ENCODE measurements at places on chromosomes 13 and 19.

DNA sequence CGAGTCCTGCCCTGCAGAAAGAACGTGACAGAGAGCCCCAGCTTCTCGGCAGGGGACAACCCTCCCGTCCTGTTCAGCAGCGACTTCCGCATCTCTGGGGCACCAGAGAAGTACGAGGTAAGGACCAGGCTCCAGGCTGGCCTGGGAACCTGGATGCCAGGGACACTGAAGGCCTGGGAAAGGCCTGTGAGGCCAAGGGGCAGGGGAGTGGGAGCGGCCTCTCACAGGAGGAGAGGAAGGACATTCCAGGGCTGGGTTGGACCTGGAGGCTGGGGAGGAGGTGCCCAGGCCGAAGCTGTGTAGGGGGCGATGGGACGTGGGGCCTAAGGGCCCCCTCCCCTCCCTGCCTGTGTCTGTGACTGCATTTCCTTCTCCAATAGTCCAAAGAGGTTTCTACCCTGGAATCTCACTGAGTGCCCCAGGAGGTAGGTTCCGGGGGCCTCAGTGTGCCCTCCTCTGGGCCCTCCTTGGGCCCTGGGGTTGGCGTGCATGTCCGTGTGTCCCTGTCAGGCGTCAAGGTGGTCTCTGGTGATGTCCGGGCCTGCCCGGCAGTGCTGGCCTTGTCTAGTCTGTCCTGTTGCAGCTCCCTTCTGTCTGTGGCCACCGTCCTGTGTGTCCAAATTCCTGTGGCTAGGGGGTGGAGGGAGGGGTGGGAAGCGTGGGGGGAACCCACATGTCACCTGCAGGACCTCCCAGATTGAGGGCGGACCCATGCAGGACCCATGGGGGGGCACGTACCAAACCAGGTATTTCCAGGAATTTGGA, 16.9 kb upstream of the CD22 start:
- DNase-seq, result no peak

DNA sequence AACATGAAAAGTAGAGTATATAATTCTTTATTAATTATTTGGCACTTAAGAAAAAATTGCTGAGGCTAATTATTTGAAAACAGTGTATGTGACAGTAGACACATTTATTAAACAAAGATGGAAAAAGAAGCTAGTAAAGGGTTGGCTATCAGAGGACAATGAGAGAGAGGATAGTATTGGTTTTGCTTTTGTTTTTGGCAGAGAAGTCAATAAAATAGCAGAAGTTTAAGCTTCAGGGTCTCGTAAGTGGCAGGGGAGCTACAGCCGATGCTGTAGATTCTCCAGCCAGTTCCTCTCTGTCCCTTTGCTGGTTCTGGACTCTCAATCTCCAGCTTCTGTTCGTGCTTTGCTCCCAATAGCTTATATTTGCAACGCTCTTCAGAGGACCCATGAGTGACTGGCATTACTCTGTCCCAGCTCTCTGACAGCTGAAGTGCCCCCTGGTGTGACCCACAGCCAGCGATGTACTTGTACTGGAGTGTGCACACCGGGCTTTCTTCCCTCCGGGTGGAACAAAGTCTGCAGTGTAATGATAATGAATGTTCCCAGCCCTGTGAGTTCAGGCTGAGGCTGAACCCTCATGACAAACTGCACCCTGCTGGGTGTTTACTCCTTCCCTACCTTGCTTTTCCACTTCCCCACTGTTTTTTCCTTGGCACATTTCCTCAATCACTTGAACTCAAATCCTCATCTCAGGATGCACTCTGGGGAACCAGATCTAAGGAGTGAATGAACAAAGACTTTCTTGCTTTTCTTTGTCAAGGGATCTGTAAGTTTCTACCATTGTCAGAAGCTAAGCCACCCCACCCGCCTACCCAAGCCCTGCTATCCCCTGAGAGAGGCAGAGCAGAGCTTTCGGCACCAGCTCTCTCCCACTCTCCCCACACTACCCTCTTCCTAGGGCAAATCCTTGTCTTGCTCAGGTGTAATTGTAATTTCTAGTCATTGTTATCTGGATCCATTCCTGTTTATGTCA, 254.8 kb downstream of the LHFPL6 start:
- DNase-seq, result no peak

GRCh38 chr13:30103161-30103840, 204.1 kb downstream of the KATNAL1 start:
- DNase-seq, result no peak

DNA sequence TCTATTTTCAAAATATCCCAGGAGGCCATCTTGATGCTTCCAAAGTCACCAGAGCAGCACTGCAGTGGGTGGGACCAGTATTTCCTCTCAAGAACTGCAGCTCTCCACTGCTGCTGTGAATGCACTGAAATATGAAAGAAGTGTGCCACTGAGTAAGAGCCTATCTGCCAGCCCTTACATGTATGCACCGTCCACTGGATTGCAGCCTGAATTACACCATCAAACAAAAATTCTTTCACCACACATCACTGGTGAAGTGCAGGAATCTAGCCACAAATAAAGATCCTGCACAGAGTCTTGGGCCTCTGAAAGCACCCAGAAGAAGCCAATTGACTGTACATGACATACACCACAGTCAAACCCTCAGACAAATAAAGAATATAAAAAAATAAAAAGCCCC, 249.0 kb downstream of the LHFPL6 start:
- no peak for DNase-seq

- DNase-seq, result no peak
These were observed 72.6 kb downstream of the DNAJC3 start for GRCh38 chr13:95749545-95749944.

DNA sequence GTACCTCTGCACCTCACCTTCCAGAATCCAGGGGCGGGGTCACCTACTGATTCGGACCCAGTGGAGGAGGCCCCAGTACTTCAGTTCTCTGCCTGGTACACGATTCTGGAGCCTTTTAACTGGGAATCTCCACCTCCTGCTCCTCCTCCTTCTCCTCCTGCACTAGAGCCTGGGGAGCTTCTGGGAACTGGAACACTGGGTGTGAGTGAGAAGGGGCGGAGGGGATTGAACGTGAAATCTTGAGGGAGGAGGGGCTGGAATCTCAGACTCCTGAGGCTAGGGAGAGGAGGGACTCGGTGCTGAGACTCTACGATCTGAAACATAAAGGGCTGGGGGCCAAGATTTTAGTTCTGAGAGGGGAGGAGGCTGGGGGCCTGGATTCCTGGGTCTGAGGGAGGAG, at the start of gene KLK8:
Gene KLK8, minus strand, starts transcription at position 90 of the 400 bp plus-strand sequence. CDS start 437 bp downstream, outside the sequence.
- no peak for DNase-seq

- DNase-seq, result no peak
These were observed 12.8 kb downstream of the LILRA1 start for GRCh38 chr19:54606230-54606629.

- DNase-seq, result no peak
These were observed 277.9 kb downstream of the RBM26 start for GRCh38 chr13:79128158-79128557.

DNA sequence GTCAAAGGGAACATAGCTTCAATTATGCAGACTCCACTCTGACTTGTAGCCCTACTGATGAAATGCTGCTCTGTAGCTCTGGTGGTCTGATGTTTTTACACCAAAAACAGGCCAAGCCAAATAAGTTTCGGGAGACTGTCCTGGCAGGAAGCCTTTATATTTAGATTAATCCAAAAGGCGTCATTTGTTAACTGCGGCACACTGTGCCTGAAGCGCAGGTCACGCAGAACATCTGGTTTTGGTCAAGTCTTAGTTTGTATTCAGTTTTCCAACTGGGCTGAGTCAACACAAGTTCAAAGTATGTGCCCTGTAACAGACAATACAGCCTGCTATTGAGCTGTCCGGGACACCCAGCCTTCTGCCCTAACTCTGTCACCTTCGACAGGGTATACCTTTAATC, 154.6 kb upstream of the IPO5 start:
- DNase-seq, result no peak

DNA sequence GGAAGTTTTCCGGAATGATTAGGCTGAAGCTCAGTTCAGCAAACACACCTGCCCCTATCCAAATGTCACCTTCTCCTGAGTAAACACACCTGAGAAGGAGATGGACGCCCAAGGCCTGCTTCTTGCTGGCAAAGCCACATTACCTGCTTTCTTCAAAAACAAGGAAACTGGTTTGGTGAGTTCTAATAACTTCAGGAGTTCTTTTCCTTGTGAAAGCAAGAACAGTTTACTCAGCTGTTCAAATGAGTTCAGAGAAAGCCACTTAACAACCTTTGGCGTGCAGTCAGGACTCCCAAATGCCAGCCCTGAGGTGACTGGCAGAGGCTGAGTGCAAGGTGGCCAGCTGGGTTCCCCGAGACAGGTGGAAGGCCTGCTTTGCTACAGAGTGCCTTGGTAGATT, 160.5 kb downstream of the STK24 start:
- no peak for DNase-seq

DNA sequence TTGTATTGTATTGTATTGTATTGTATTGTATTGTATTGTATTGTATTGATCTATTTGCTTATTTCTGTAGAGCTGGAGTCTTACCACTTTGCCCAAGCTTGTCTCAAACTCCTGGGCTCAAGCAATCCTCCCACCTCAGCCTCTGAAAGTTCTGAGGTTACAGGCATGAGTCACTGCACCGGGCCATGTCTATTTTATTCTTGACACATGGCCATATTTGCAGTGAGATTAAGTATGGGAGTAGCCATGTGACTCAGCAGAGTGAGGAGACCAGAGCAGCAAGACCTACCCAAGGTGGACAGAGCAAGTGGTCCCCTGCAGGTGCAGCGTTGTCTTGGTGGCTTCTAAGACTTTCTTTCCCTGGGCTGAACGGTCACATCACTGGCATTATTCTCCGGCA, 49.1 kb upstream of the UBAC2 start:
- no peak for DNase-seq

DNA sequence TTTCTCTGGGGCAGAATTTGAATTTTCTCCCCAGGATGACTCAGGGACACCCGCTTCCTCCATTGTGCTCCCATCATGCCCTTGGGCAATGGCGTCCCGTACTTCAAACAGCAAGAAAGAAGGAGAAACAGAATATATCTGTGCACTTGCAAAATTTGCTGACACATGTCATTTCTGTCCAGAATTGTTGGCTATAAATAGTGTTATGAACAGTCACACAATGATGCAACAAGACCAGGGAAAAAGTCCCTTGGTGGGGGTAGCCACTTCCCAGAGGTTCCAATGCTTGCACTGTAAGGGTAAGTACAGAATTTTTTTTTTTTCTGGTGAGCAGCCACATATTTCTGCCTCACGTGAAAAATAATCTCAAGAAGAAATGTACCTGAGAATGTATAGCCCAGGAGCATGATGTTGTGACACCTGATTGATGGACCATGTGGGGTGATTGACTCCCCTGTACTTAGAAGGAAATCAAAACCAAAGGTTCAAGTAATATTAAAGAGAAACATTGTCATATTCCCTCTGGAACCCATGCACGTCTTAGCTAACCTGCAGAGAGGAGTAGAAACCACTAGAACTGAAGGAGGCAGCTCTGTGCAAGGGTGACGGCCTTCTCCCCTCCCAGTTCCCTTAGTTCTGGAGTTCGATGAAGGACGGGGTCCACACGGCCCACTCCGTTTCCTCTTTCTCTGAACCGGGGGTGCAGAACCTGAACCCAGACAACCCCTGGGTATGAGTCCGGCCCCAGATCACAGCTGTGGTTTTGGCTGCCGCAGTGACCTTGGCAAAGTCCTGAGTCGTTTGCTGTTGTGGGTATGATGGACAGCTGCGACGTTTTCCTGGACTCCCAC, 9.3 kb upstream of the LAIR1 start:
- DNase-seq, result no peak

DNA sequence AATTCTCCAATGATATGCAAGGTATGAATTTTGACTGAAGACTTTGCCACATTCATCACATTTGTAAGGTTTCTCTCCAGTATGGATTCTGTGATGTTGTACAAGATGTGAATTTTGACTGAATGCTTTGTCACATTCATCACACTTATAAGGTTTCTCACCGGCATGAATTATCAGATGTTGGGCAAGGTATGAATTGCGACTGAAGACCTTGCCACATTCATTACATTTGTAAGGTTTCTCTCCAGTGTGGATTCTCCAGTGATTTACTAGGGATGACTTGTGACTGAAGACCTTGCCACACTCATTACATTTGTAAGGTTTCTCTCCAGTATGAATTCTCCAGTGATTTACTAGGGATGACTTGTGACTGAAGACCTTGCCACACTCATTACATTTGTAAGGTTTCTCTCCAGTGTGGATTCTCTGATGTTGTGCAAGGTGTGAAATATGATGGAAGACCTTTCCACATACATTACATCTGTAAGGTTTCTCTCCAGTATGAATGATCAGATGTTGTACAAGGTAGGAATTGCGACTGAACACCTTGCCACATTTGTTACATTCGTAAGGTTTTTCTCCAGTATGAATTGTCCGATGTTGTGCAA, 24.8 kb downstream of the ZNF83 start:
- no peak for DNase-seq

DNA sequence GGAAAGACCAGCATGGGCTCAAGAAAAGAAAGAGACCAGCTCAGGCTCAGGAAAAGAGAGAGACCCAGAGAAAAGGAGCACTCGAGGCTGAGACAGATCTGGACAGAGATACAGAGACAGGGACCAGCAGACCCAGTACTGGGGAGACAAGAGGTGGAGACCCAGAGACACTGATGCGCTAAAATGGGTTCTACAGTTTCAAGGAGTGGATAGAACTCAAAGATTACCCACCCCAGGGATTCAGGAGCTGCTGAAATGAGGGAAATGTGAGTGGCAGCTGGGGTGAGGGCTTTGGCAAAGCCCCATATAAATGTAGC, 609 bp upstream of the ZSCAN18 start:
- DNase-seq, result no peak

GRCh38 chr13:112713517-112714253, 23.8 kb downstream of the ATP11A start:
- no peak for DNase-seq

DNA sequence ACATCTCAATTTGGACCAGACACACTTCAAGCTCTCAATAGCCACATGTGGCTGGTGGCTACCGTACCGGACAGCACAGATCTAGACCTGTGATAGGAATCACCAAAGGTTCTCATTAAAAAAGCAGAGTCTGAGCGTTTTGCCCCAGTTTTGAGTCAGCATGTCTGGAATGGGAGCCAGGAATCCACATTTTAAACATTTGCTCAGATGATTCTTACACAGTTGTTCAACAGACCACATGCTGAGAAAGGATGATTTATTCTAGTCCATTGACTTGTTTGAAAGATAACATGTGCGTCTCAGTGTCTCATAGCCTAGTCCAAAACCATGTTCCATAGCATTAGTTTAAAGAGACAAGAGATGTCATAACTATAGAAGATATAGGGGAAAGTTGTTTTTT, 53.4 kb downstream of the FLT3 start:
- DNase-seq, result no peak

- no peak for DNase-seq
These were observed 41.9 kb downstream of the CERS4 start for GRCh38 chr19:8251025-8251472.

All from activated CD8-positive, alpha-beta memory T cell treated with anti-CD3 and anti-CD28 coated beads for 4 hours (primary cell).